Stimulated activated CD8-positive, alpha-beta memory T cell treated with anti-CD3 and anti-CD28 coated beads, Interleukin-4, amount 100 ng/mL, for 4 hours (primary cell): ENCODE measurements at places on chromosomes 12 and 14.

GRCh38 chr12:49359671-49360070 lies 7.6 kb upstream of the SPATS2 start:
- no peak for DNase-seq

DNA sequence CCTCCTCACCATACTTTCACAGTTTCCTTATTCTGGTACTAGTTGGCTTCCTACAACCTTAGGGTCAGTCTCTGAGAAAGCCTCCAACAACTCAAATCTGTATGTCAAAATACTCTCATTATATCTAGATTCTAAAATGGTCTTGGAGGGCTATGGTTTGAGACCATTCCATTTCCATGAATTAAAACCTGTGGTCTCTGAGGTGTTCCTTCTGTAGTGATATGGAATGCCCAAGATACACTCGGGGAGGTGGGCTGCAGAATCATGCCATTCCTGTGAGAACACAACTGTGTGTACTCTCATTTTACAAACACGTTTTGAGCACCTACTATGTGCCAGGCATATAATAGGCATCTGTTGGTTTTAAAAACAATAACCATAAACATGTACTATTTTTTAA lies 74.0 kb downstream of the FERMT2 start:
- no peak for DNase-seq

GRCh38 chr14:33962016-33962415 lies 11.1 kb upstream of the EGLN3 start:
- no peak for DNase-seq

GRCh38 chr14:33026850-33027430 lies 88.3 kb downstream of the NPAS3 start:
- DNase-seq = no peak

GRCh38 chr12:57604454-57604991 lies at the start of gene DTX3:
TSS of gene DTX3 (plus strand) at chr12:57604824. CDS start at chr12:57606518, 1,694 bp downstream.
- no peak for DNase-seq

GRCh38 chr14:96965885-96966595 lies 168.9 kb downstream of the VRK1 start:
- no peak for DNase-seq

DNA sequence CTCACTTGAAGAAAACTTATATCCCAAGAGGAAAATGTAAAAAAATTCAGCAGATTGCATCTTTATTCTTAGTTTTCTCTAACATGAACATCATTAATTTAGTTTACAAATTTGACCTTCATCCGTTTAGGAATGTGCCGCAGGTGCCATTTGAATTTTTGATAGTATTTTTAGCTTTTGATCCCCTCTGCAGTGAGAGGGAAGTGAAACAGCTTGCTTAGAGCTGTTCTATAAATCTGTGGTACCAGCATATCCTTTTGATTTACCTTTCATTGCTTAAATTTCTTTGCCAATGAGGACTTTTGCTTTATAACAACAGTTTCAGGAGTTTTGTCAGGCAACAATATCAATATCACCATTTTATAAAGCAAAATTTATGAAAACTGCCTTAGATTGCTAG lies 32.7 kb downstream of the DUSP6 start:
- DNase-seq = no peak

- no peak for DNase-seq
Observed at GRCh38 chr12:13005649-13006048, 5.6 kb upstream of the HEBP1 start.

GRCh38 chr12:67692966-67693365 lies 44.4 kb downstream of the DYRK2 start:
- DNase-seq = no peak

GRCh38 chr12:25013061-25013460 lies 64.2 kb upstream of the BCAT1 start:
- no peak for DNase-seq

- no peak for DNase-seq
Observed at GRCh38 chr12:53048033-53048779, 1.7 kb upstream of the TNS2 start.

GRCh38 chr14:96192975-96193805 lies 11.4 kb upstream of the BDKRB2 start:
- DNase-seq = no peak

DNA sequence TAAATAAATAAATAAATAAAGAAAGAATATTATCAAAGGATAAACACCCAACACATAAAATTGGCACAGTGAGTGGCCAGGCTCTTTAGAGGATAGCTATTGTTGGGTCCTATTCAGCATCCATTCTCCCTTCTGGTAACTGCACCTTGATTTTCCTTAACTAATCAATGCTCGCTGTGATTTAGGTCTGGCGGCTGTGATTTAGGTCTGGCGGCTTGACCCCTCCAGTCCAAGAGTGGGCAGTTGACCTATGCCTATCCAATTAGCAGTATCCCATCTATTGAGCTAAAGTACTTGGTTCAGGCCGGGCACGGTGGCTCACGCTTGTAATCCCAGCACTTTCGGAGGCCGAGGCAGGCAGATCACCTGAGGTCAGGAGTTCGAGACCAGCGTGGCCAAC lies 9.7 kb upstream of the SLC15A4 start:
- no peak for DNase-seq

- DNase-seq = no peak
Observed at GRCh38 chr12:129704232-129704830, 199.5 kb downstream of the TMEM132D start.

DNA sequence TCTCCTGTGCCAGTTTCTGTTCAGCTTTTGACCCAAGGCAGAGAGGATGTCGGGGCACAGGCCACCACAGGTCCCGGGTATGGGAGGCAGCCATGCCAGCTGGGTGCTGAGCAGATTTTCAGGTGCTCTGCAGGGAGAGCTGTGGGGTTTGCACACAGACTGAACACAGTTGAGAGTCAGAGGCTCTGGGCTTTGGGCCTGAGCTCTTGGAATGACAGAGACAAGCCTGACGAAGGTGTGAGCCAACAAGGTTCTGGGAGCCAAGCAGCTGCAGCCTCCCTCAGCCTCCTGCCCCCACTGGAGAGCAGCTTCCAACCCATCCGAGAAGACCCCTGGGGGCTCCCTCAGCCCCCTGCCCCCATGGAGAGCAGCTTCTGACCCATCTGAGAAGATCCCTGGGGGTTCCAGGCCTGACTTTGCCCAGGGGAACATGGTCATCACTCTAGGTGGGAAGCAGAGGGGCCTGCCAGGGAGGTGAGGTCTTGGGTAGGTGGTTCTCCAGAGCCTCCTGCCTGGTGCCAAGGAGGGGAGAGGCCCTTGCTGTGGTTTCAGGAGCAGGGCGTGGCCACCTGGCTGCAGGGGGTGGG lies 13.8 kb downstream of the FBRSL1 start:
- no peak for DNase-seq

DNA sequence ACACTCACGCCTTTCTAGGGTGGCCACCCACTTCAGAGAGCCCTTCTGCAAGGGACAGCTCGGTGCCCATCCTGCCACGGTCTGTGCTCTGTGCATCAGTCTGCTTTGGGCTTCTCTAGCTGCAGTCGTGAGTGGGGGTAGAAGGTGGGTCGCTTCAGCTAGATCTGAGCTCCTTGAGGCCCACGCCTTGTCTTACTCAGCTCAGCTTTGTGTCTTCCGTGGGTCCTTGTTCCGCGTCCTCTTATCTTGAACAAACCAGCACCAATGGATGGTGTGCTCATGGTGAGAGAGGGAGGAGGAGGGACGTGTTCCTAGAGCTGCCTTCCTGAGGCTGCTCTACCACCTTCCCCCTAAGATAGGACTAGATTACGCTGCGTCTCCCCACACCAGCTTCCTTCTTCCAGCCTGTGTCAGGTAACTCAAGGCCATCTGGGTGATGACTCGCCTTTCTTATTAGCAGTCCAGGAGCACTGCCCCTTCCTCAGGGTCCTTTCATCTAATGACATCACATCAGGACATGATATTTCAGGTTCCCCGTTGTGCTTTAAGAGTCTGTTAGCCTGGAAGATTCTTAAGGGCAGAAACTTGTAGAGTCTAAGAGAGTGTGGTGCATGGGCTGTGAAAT lies 118.8 kb downstream of the TSPAN9 start:
- no peak for DNase-seq

DNA sequence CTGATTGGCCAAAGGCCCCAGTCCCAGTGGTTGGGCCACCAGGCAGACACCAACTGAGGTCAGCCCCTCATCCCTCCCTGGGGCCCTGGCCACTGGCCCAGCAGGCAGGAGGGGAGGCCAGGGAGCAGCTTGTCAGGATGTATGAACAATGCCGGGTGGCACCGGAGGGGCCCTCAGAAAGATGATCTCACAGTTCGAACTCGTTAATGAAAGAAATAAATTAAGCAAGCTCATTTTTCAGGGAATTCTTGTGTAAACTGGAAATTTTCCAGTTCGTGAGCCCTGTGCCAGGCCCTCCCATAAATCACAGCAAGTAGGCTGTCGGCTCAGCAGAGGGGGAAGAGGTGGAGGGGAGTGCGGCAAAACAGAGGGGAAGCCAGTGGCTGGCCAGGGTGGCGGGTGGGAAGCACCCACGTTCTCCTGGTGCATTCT lies 177.0 kb upstream of the VASH1 start:
- no peak for DNase-seq

DNA sequence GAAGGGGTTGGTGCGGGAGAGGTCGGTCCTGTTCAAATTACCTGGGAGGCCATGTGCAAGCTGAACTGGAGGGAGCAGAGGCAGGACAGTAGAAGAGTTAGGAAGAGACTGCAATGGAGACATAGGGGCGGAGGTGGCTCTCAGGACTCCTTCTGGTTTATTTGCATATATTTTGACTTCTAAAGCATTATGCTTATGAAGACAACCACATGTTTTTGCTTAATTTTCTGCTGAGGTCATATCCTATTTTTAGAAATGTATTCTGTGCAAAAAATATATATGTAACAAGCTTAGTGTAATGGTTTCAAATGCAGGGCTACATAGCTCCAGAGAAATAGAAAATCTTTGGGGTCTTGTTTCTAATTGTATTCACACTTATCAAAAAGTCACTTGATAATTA lies 137.0 kb upstream of the MDM1 start:
- no peak for DNase-seq

DNA sequence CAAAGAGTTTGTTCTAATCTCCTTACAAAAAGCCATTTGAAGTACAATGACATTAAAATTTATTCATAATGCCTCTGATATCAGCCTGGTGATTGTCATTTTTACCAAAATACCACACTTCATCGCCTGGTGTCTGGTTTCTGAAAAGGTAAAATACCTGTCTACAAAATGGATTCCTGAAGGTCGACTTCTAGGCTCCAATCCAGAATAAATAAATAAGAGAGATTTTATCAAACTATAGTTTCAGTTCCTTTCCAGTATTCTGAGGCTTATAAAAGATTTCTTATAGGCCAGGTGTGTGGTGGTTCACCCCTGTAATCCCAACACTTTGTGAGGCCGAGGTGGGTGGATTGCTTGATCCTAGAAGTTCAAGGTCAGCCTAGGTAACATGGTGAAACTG lies 340.7 kb downstream of the SLC16A7 start:
- DNase-seq = no peak

GRCh38 chr12:1350055-1350933 lies 244.1 kb downstream of the FBXL14 start:
- no peak for DNase-seq

DNA sequence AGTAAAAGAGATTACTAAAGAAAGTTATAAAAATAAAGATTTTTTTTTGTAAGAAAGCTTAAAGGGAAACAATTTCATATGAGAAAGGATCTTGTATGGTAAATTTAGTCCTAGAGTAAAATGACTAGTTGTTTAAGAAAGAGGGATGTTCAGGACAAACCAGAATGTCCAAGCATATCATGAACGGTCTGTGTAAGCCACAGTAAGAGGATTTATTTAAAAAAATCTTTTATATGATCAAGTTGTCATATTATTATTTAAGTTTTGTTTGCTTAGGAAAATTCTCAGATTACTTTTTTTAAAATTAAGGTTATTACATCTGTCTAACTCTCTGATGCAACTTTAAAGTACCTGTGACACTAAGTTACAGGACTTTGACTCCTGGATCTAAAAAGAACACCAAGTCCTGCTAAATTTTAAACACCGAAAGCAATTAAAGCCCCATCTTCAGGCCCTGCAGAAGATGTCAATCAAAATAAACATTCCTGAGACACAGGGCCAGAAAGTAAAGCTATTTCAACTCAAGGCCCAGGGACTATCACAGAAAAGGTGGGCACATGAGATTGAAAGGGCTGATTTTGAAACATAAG lies 17.3 kb upstream of the CCDC196 start:
- DNase-seq = no peak

DNA sequence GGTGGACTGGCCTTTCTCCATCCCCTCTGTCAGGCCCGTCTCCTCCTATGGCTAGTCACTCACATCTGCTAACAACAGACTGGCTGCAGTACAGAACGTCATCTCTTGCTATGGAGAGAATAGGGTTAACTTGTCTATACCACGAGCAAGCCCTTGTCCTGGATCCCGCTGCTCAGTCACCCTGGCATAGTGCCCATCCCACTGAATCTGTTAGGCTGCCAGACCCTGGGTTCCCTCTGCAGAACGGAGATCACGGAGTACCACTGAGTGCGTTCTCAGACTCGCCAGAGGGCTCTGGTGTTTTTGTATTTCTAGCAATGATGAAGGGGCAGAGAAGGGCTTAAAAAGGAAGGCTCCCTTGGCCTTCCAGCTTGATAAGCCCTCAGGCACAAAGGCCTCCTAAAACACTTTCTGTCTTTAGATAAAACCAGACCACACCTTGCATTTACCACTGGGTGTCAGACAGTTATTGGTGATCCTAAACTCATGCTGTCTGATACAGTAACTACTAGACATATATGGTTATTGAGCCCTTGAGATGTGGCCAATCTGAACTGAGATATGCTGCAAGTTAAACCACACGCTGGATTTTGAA lies 6.3 kb upstream of the NRIP2 start:
- DNase-seq = no peak

GRCh38 chr14:72557671-72558070 lies 336.2 kb downstream of the DPF3 start:
- no peak for DNase-seq

- no peak for DNase-seq
Observed at GRCh38 chr14:90963343-90963742, 97.1 kb downstream of the RPS6KA5 start.

DNA sequence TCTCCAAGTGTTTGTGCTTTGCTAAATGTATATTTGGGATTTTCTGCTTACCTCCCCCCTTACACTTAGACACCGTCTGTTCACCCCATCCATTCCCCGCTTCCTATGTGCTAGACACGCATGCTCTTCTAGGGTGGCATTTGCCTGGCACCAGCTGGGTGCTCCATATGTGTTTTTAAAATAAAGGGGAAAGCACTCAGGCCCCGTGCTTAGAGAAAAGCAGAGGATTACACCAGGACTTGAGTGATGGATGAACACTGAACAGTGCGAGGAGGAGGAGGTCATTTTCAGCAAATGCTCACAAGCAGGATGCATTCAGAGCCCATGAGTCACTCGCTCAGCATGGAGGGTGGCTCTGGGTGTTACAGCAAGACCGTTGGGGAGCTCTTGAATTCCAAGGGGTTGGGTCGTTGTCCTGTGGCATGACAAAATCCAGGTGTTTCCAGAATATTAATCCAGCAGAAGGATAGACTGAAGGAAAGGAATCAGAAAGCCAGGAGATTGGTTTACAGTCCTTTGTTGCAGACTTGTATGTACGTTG lies 2.9 kb upstream of the BDKRB1 start:
- no peak for DNase-seq

GRCh38 chr12:4392223-4392742 lies 12.8 kb upstream of the FGF23 start:
- no peak for DNase-seq
